DMS79 (cell line): ENCODE measurements at places on chromosomes 7 and 10.

- DNase-seq: no peak
These were observed 148.7 kb upstream of the RSU1 start for GRCh38 chr10:16965740-16966447.

DNA sequence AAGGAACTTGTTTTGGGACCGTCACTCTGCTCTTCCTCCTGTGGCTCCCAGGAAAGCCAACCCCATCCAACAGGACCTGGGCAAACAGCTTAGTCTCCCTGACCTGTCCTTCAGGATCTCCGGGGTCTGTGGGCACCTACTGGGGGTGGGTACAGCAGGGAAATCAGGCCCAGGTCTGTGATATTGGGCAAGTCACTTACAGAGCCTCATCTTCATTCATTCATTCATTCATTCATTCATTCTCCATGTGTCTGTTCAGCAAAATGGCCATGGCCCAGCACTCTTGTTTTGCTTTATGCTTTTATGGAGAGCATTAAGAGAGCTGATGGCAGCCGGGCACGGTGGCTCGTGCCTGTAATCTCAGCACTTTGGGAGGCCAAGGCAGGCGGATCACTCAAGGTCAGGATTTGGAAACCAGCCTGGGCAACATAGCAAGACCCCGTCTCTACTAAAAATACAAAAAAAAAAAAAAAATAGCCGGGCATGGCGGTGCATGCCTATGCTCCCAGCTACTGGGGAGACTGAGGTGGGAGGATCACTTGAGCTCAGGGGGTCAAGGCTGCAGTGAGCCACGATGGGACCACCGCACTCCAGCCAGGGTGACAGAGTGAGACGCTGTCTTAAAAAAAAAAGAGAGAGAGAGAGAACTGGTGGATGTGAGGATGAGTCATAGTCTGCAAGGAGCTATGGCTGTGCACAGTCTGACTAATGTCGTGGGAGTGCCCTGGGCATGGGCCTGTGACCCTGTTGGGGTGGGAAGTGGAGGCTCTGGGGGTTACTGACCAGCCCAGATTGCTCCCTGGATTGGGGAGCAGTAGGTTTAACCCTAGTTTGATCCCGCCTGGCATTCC, 54.3 kb downstream of the CLIP2 start:
- DNase-seq: no peak

DNA sequence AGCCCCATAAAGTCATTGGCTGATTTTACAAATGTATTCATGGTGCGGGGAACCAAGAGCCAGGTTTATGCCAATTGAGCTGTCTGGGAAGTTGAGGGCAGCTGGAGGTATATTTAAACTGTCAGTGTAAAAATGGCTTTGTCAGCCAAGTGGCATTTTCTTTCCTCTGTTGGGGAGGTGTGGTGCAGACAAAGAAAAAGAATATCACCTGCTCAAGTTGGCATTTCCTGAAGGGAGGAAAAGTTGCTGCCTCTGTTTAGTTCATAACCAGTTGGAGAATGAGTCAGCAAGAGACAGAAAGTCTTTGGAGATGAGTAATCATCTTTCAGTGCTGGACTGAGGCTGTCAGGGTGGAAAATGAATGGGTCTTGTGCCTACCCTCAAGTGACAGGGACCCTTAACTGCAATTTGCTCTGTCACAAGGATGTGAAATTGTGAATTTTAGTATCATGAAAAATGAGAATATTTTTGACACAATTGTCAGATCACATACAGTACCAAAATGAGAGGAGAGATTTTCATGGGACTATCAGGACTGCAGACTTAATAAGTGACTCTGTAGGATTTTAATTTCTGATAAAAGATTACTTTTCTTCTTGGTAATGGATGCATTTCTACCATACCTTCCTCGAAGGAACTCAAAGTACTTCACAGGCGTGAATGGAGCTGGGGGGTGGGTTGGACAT, 137.3 kb downstream of the ANLN start:
- no peak for DNase-seq

- DNase-seq: no peak
These were observed 106.1 kb upstream of the LRRTM3 start for GRCh38 chr10:66819691-66820090.

DNA sequence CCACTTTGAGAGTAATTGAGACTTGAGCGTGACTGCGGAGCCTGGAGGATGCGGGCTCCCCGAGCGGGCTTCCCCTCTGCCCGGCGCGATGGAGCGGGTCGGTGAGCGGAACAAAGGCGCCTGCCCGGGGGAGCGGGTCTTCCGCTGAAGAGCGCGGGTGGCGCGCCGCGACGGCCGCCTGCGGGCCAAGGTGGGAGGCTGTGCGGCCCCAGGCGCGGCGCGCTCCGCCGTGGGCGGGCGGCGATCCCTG, at the start of gene GALNT17:
GALNT17 (plus strand) TSS at position 18 of the 250 bp plus-strand sequence.
- no peak for DNase-seq

DNA sequence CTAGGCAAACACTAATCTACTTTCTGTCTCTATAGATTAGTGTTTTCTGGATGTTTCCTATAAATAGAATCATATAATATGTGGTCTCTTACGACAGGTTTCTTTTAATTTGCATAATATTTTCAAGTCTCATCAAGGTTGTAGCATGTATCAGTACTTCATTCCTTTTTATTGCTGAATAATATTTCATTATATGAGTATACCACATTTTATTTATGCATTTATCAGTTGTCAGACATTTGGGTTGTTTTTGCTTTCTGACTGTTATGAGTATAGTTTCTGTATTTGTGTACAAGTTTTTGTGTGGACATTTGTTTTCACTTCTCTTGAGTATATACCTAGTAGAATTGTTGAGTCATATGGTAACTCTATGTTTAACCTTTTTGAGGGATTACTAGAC, 48.2 kb downstream of the SHOC2 start:
- DNase-seq: no peak

DNA sequence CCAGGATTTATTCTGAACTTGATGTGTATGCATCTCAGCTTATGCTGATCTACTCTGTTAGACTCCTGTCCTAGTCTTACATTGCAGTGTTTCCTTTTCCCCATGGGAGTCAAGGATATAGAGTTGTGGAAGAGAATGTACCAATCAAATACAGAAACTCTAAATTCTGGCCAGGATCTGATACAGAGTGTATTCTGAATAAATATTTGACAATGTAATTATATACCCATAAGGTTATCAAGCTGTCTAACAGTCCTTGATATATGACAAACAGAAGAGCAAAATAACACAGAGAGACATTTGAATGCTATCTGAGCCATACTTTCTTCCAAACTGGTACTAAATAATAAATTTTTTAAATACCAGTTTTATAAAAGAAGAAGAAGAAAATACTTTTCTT, 116.8 kb downstream of the ETV1 start:
- DNase-seq: no peak

DNA sequence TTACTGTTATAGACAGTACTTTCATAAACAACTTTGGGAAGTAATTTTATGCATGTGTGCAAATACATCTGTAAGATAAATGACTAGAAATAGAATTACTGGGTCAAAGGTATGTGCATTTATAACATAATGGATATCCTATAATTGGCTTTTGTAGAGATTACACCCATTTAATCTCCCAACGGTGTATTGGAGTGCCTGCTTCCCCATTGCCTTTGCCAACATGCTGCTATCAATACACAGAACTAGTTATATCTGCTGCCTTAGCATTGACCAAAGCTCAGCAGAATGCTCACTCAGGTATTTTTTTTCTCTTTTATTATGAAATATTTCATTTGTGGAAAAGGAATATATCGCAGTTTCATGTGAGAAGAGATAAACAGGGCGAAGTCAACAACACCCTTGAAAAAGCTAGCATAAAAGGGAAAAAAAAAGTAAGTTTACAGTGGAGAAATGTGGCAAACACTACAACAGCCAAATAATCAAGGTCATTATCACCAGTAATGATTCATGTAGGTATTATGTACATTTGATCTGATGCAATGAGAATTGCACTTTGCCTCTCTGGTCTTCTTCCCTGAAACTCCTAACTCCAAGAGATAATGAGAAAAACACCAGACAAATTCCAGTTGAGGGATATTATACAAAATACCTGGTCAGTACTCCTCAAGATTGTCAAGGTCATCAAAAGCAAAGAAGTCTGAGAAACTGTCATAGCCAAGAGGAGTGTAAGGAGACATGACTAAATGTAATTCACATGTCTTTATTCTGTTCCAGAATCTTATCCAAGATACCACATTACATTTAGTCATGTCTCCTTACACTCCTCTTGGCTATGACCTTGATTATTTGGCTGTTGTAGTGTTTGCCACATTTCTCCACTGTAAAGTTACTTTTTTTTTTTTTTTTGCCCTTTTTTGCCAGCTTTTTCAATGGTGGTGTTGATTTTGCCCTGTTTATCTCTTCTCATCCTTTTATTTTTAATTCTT, 36.8 kb downstream of the MARCHF5 start:
- no peak for DNase-seq

GRCh38 chr7:20330239-20330927, at the start of gene ITGB8:
TSS of gene ITGB8 (plus strand) at chr7:20330900. CDS start at chr7:20331807, 907 bp downstream.
- peak; percentile 64 for DNase-seq

DNA sequence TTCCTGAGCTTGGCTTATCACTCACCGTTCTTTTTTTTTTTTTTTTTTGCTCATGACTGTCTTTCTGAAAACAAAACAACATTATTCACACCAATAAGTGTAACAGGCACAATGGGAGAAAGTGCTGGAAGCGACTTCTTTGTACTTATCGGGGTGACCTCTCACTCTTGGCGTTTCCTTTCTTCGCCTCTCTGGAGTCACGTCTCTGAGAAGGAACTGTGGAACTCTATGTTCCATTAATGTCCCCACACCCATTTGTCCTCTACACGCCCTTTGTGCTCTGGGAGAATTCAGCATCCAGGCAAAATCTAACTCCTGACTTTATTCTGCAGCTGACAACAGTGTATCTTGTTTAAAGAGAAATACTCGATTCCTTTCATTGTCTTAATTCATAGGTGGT, 70.8 kb upstream of the FAM204A start:
- no peak for DNase-seq

GRCh38 chr7:19508124-19508523, 200.7 kb downstream of the POLR1F start:
- DNase-seq: no peak

DNA sequence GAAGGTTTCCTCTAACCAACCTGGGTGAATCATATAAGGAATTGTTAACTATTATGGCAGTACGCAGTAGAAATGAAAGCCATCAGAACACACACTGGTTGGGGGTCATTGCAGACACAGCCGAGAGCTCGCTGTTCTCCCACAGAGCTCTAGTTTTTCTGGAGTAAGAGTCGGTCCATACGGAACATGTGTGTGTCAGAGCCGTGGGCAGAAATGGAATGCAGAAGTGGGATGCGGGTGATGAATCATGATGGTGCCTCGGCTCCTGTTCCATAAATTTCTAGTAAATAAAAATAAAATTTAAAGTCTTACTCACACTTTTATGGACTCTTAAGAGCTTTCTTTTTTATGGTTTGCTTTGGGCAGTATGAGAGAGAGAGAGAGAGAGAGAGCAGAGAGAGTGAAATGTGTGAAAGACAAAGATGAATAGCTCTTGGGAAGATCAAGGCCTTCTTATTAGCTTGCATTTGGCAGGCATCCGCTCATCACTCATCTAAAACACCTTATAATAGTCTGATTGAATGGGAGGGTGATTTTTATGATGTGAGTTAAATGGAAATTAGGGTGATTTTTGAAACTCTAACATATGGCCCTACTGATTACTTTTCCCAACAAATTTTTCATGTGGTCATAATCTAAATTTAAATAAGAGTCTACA, 98.8 kb upstream of the PFKP start:
- no peak for DNase-seq

DNA sequence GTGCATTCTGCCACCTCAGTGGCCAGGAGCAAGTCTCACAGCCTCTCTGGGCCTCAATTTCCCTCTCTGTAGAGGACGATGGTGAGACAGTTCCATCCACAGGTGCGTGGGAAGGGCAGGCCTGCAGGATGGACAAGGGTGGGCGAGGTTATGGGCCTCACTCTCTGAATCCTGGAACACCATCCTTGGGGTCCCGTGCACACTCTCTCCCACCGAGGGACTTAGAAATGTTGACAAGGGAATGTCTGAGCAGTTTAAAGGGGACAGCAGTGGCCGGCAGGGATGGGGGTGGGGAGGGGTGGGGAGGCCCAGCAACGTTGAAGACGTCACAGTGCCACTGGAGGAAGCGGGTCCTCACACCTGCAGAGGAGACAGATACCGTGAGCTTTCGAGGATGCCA, 111.5 kb downstream of the FOXL3 start:
- DNase-seq: no peak

- no peak for DNase-seq
These were observed 157.0 kb upstream of the SVIL start for GRCh38 chr10:29791773-29792172.

- DNase-seq: no peak
These were observed 9.7 kb downstream of the IFIT3 start for GRCh38 chr10:89337484-89337883.

- DNase-seq: no peak
These were observed 483.9 kb downstream of the SH2D4B start for GRCh38 chr10:81021428-81022129.

- no peak for DNase-seq
These were observed 6.0 kb downstream of the ADCYAP1R1 start for GRCh38 chr7:31058122-31058521.

DNA sequence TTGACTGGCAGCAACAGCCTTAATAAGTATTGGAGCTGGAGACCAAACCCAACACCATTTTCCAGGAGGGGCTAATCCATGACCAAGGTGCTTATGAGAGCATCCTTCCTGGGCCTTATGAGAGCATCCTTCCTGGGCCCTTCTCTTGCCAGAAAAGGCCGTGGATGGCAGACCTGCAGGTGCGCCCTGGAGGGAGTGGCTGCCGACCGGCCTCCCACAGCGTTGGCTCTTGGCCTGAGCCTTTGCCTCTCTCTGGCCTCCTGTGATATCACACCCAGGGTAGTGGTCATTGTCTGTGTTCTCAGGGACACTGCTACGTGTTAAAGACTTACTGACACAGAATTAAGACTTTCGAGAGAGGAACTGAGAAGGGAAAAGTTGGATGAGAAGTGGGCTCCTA, 22.3 kb upstream of the NUDCD3 start:
- DNase-seq: no peak
